ENCODE measurements at places on chromosomes 13 and 19.

GRCh38 chr19:13060233-13060963, 42.3 kb downstream of the LYL1 start:
- no peak for DNase-seq

DNA sequence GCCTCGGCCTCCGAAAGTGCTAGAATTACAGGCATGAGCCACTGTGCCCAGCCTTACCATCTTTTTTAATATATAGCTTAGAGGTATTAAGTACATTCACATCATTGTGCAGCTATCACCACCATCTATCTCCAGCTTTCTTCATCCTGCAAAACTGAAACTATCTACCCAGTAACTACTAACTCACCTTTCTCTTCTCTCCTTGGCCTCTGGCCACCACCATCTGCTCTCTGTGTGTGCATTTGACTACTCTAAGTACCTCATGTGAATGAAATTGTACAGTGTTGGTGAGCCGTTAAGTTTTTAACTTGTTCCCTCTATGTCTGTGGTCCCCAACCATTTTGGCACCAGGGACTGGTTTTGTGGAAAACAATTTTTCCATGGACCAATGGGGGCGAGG, 56.1 kb downstream of the CDK8 start:
- DNase-seq, result no peak

- DNase-seq, result no peak
Measured at GRCh38 chr13:30224732-30225131, 82.6 kb downstream of the KATNAL1 start.

GRCh38 chr19:55441692-55442321, 1.3 kb downstream of the SHISA7 start:
- DNase-seq, result no peak

GRCh38 chr13:97198753-97199152, 23.4 kb upstream of the MBNL2 start:
- DNase-seq, result no peak

DNA sequence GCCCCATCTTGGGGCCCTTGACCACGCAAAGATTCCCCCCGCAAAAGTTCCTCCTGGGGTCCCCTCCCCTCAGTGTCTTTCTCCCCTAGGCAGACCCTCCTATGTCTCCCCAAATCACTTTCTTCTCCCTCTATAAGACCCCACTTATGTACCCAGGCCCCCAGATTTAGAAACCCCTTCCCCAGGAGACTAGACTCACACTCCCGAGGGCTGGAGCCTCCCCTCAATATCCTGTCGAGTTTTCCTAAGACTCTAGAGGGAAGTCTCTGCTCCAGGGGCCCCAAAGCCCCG, 1.4 kb downstream of the SLC1A5 start:
- no peak for DNase-seq

DNA sequence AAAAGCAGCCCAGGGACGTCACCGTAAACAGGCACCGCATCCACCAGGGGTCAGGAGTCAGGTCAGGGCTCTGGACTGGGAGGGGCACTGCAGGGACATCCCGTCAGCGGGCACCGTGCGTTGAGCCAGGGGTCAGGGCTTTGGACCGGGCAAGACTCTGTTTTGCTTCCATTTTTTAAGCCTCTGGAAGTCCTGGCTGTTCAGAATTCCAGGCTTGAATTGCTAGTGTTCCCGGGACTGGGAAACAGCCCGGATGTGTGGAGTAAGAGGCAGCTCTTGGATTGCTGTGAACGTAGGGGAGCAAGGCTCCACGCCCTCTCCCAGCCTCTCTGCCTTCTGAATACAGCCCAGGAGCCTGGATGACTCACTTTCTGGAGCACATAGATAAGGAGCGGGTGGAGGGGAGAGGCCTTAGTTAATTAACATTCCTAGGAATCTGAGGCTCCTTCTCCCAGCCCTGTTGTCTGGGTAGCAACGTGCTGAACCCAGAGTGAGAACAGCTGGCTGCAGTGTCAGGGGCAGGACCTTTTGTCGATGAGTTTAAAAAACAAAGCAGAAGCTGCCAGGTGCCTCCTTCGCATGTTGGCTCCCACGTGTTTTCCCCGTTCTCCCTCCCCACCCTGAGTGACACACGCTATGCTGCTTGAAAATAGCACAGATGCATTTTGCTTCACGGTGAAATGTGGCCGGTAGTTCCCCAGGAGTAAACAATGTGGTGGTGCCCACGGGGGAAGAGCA, 21.9 kb downstream of the ATP11A start:
- DNase-seq, result no peak

- DNase-seq, result no peak
Measured at GRCh38 chr13:75702476-75702875, 66.3 kb downstream of the LMO7 start.

GRCh38 chr19:18543814-18544475, 572 bp upstream of the FKBP8 start:
- peak; percentile 48 for DNase-seq

DNA sequence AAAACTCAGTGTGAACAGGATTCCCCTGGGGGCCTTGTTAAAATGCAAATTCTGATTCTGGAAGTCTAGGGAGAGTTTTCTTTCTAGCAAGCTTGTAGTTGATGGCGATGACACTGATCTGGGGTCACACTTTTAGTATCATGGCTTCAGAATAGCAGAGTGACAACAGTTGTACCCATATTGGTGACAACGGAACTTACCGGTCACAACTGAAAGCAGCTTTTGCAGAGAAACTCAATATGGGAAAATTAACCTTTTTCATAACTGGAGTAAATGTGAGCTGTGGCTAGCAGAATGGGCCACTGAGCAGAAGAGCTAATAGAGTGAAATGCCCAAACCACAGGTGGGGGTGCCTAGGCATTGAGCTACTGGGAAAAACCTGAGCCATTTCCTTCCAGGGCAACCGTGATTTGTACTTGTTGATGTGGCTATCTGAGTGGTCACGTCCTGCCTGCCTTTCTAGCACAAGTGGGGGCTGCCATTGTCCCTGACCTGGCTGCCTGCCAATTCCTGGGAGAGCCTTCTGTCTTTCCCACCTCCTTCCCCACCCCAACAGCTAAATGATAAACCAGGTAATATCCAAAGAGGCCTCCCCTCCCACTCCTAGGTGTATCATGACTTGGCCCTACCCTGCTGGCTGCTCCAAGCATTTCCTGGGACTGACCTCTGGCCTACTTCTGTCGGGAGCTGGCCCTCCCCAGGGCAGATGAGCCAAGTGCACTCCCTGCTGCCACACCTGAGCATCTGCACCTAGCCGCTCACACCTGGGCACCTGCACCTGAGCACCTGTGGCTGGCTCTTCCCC, 1.7 kb upstream of the SLC10A2 start:
- no peak for DNase-seq

GRCh38 chr13:86920961-86921360, 750.2 kb upstream of the SLITRK5 start:
- DNase-seq, result no peak

GRCh38 chr13:92218615-92219014, 820.2 kb downstream of the GPC5 start:
- DNase-seq, result no peak

DNA sequence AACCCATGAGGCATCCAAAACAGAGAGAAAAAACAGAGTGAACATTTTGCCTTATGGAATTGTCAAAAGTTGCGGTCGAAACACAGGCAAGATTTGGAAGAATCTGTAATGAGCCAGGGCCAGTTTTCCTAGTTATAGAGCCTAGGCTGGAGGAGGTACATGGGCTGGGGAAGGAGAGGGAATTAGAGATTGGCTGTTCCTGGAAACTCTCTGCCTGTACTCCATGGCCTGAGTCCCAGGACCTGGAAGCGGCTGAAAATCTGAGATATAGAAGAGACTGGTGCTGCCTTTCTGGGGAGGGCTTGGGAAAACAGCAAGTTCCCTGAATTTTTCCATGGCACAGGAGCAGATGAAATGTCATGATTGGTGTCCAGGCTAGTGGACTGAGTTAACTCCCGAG, 122.8 kb upstream of the KLF12 start:
- no peak for DNase-seq

- no peak for DNase-seq
Measured at GRCh38 chr19:17687857-17688784, at the start of gene UNC13A. TSS of gene UNC13A (minus strand) at chr19:17688354. CDS start at chr19:17688199, 155 bp downstream.

DNA sequence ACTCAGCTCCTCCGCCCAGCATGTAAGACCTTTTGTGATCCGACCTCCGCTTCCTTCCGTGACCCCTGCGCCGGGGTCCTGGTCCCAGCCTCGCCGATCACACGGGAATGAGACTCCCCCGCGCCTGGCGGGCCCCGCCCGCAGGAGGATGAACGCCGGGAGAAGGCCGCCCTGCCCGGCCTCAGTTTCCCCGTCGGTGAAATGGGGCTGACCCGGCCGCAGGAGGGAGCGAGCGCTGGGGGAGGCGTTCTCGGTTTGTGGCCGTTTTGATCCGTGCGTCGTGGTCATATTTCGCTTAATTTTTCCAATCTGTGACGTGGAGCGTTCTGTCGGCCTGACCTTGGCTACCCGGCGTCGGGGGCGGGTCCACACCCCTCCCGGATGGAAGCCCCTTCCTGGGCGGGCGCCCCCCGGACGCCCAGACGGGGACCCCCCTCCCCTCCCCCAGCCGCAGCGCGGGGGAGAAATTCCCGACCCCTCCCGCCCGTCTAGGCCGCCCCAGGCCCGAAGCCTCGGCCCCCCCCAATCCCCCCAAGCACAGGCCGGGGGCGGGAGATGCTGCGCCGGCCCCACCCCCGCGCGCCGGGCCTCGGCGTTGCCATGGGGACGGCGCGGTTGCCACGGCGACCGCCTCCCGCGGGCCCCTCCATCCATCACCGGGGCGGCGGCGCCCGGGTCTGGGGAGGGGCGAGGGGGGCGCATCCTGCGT, 11.1 kb downstream of the PALM start:
- DNase-seq, result no peak

- DNase-seq, result no peak
Measured at GRCh38 chr19:38597075-38597474, 20.7 kb downstream of the MAP4K1 start.

GRCh38 chr19:17243830-17244617, 1.7 kb downstream of the NR2F6 start:
- DNase-seq, result no peak

- no peak for DNase-seq
Measured at GRCh38 chr19:36986601-36987000, 70.5 kb downstream of the ZNF568 start.

DNA sequence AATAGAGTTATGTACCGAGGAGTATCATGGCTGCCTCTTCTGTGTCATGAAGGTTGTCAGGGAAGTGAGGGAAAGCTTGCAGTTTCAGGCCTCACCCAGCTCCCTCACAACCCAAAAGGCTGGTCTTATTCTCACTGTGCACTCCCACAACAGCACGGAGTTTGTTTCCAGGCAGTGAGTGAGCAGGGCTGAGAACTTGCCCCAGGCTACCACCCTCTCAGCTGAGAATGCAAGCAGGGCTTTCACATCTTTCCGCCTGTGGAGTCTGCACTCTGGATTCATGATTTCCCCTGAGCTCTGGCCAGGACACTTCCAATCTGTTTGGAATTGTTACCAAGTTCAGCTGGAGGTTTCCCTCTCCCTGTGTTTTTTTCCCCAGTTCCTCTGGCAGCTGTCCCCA, 2284.7 kb upstream of the PCDH20 start:
- DNase-seq, result no peak

DNA sequence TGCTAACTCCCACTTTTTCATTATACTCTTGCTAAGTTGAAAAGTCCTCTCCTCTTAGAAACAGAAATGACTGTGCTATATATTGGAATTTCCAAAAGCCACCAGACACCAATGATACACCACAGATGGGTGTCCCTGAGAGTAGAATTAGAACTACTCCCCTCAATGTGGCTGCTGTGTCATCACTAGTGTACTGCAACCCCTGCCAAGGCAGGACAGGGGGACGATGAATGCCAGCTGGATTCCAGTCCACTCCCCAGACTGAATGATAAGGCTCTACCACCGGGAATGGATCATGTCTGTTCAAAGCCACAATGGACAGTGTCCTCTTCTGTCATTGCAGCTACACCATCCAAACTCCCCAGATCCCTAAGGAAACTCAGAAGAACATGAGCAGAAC, 69.7 kb upstream of the EDNRB start:
- DNase-seq, result no peak

DNA sequence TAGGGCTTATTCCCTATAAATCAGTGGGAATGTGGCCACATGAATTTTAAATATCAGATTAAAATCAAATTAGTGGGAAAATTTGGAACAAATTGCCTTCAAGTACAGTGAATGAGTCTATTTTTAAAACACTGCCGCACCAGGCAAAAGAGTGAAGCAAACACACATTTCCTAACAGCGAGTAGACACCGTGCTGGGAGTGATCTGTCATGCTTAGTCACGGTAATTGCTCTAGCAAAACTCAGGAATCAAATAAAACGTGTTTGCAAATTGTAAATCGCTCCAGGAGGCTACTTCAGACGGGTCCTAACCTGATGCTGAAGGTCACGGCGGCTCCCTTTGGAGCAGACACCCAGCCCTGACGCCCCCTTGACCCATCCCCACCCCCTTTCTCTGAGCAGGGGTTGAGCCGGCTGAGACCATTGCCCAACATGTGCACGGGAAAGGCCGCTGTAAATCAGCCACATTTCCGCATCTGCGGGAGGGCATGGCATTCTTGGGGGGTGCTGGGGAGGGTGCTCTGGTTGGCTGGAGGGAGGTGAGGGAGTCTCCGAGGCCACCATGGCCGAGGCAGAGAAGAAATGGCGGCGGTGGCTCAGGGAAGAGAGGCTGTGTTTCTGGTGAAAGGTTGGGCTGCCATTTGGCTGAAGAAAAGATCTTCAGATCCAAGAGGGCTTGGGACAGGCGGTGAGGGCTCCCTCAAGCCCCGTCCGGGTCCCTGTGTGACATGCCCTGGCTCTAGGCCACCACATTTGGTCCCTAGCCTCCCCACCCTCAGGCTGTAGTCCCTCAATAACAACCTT, 8.9 kb downstream of the CEBPA start:
- DNase-seq, result no peak

- DNase-seq, result no peak
Measured at GRCh38 chr13:73168953-73169401, 110.2 kb downstream of the KLF5 start.

DNA sequence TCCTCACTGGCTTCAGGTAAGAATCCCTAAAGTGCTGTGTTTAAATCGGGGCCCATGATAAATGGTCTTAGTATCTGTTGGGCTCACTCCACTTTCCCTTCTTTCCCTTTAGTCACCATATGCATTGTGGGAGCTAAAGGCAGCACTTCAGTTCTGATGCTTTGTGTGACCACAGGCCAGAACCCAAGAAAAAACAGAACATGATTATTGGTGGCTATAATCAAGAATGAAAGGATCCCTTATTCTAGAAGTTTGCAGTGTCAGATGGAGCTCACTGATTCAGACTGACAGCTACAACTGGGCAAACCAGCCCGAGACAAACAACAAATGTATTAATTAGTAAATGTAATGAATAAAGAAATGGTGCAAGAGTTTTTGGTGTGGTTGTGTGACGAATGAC, 57.3 kb upstream of the POMP start:
- no peak for DNase-seq

Measured in NCI-H1436 treated with DMSO at 0.1 percent for 48 hours (cell line).